ENCODE measurements at places on chromosomes 11 and 22. TPM values are rescaled to one million over a fixed set of nuclear protein-coding genes. Genes with fewer than 3 reads are reported as not detected.

- DNase-seq, result no peak
Measured at GRCh38 chr22:39405346-39406085, 5.9 kb downstream of the TAB1 start.

- no peak for DNase-seq
Measured at GRCh38 chr11:8768625-8769333, 86.2 kb downstream of the RPL27A start.

DNA sequence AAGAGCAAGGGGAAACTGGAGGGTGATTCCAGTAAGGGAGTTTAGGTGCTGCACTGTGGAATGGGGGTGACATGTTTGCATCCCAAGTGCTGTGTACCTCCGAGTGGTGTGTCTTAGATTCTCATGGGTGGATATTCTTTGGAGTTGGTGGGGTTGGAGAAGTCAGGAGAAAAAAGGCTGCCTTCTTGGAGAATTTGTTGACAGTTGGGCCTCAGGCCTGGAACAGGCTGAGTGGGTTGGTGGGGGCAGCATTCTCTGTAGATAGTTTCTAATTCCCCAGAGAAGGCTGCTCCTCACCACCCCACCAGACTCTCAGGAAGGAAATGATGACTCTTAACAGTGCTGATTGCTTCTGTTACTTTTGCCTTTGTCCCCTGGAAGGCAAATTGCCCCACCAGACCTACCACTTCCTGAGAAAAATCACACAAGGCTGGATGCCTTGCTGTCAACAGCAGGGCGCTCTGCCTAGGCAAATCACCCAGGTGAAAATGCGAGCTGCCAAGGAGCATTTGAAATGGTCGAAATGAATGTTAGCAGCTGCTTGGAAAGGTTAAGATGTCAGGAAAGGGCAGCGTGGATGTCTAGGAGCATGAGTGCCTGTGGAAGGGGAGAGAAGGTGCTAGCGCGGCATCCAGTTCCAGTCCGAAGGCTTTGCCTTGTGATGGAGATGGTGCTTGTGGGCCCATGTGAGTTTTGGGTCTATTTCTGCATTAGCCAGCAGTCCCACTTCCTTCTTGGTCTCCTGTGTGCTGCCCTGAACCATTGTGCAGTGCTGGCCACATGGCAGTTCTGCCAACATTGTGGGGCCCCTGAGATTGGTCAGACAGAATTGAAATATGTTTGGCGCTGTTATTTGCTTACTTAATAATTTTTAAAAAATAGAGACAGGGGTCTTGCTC is 29.7 kb upstream of the SORL1-AS1 start:
- DNase-seq, result no peak

DNA sequence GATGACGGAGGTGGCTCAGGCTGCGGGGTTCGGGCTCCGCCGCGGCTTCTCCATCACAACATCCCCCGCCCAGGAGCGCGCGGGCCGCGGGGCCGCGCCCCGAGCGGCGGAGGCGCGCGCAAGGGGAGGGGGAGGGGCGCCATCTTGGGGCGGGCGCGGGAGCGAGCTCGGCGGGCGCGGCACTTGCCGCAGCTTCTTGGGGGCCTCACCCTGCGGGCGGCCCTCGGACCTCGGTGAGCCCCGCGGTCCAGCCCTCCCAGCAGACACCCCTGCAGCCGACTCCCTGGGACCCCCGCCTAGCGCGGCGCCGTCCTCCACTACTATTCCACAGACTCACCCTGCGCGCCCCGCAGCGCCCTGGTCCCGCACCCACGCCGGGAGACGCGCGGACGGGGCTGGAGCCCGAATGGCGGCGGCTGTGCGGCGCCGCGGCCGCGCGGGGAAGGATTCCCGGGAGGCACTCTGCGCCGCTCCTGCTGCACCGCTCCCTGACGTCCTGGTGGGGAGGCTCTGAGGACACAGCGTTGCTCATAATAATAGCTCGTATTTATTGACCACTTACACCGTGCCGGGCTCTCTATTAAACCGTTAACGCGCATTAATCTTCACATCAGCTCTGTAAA is at the start of gene APBB1:
Gene APBB1, minus strand, starts transcription at position 86 of the 623 bp plus-strand sequence. CDS start 7,747 bp downstream, outside the sequence.
- DNase-seq, result peak; percentile 44

GRCh38 chr22:38871360-38872171 is 450 bp downstream of the CBX6 start:
- DNase-seq, result no peak

DNA sequence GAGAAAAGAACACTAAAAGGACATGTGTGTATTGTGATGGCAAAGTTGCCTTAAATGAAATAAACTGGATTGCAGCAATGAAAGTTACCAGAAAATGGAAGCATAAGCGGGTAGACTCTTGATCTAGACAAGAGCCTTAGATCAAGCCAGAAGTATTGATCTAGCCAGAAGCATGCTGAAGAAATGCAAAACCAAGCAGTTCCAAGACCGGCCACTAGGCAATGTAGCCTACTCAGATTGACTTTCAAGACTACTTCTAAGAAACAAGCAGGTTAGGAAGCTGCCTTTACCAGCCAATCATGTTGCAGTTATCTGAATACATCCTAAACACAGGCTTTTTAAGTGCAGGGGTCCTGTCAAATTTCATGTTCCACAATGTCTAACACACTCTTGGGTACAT is 54.6 kb downstream of the KCNA4 start:
- no peak for DNase-seq

The LTO1 gene
- 21.7 TPM for total RNA-seq

- DNase-seq, result no peak
Measured at GRCh38 chr11:76229690-76230240, 23.5 kb upstream of the WNT11 start.

The SAA4 gene
- total RNA-seq, result not detected

The RAD9A gene
- total RNA-seq, result 27.4 TPM

- DNase-seq, result no peak
Measured at GRCh38 chr11:129289350-129290040, 86.2 kb upstream of the BARX2 start.

GRCh38 chr11:128349650-128350299 is 237.6 kb downstream of the ETS1 start:
- DNase-seq, result no peak

The SLC22A6 gene
- not detected for total RNA-seq

- no peak for DNase-seq
Measured at GRCh38 chr22:44642096-44642644, 59.8 kb upstream of the PRR5 start.

DNA sequence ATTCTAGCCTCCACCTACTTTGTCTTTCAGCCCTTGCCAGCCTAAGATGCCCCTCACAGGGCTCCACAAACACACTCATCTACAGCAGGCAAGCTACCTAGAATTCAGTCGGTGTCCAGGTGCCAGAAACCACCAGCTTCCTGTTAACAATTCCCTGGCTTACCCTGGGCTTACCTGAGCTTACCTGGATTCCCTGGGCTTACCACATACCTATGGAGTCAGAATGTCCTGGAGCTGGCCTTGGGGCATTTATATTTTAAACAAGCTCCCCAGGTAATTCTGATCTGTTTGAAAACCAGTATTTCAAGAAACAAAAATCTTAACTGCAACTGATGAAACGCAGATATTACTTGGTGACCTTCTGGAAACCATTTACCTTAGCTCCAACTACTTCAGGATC is 123.6 kb downstream of the SLC1A2 start:
- no peak for DNase-seq

DNA sequence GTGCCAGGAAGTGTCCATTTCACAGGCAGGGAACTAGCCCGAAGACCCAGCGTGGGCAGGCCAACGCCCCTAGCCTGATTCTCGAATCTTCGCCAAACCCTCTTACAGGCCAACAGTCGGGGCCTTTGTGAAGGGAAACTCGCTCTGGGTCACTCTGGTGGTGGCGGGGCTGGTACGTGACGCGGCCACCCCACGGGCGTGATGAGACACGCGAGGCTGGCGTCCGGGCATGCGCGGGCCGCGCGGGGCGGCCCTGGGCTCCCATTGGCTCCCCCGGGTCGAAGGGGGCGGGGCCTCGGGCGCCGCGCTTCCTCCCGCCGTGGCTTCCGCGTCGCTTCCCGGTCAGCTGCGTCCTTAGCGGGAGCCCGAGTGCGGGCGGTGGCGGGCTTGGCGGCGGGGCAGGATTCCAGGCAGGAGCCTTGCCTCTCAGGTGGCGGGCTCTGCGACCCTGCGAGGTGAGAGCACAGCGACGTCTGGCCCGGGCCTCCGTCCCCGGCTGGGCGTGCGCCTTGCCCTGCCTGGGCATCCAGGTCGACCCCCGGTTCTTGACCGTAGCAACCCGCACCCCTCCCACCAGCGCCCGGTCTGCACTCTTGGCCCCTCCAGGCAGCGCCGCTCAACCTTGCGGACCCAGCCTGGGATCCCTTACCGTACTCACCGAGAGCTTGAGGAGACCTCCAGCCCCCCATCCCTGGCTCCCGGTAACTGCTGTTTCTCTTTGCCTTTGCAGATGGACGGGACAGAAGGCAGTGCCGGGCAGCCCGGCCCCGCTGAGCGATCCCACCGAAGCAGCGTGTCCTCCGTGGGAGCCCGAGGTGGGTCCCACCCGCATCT is at the start of gene FRMD8:
Gene FRMD8, plus strand, starts transcription at position 331 of the 834 bp plus-strand sequence. Its CDS starts 400 bp downstream, at position 731.
- peak; percentile 91 for DNase-seq

GRCh38 chr11:130533113-130533798 is 84.8 kb downstream of the ADAMTS15 start:
- DNase-seq, result no peak

GRCh38 chr11:290621-291231 is 1.8 kb downstream of the PGGHG start:
- peak; percentile 20 for DNase-seq

- no peak for DNase-seq
Measured at GRCh38 chr11:6927030-6927617, 898 bp downstream of the ZNF215 start.

- DNase-seq, result no peak
Measured at GRCh38 chr22:36212901-36213300, 11.3 kb upstream of the APOL4 start.

The ANO9 gene
- total RNA-seq, result 180 TPM

GRCh38 chr22:24871611-24872205 is 65.7 kb downstream of the SGSM1 start:
- no peak for DNase-seq
